SK-N-DZ (cell line): ENCODE measurements at places on chromosomes 7 and 10.

DNA sequence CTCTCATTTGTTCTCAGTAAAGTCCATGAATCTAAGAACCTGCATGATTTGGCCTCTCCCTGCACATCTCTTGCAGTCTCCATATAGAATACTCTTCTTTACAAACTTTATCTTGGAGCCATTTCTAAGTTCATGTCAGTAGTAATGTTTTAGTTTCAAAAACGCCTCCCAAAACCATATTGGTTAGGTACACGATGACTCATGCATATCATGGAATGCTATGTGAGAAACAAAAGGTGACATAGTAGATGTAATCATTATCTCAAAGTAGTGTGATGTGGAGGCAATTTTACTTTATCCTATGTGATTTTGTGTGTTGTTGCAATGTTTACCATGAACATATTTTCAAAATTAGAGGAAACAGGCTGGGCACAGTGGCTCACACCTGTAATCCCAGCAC, 520.7 kb downstream of the KCNMA1 start:
- DNase-seq = no peak

DNA sequence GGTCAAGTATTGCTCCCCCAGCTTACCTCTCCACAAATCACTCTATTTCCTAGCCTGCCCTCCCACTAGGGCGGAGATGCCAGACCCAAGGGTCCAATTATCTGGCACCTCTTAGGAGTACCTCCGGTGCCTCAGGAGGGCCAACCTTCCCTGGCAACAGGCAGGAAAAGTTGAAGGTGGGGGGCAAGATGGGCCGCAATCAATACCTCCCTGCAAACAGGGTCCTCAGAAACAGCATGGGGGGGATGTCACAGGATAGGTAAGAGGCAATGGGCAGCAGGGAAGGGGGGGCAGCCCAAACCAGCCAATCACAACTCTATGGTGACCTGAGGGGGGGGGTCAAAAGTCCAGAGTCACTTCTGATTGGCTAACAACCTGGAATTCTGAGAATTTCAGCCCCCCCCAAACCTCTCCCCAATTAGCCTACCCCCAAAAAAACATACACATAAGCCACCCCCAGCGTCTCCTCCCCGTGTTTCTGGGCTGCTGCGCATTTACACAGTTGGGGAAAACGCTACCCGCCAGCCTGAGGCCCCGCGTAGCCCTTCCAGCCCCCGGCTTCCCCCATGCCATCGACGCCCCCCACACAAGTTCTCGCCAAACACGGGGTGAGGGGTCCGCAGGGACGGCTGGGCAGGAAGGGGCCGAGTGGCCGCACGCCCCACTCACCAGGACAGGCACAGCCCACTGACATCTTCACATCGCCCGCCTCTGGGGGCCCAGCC, 589 bp downstream of the LDB1 start:
- DNase-seq = peak; percentile 64

- DNase-seq = no peak
These were observed 10.5 kb downstream of the DDX56 start for GRCh38 chr7:44563171-44563679.

- no peak for DNase-seq
These were observed 45.5 kb upstream of the RHOBTB1 start for GRCh38 chr10:60989400-60989876.

DNA sequence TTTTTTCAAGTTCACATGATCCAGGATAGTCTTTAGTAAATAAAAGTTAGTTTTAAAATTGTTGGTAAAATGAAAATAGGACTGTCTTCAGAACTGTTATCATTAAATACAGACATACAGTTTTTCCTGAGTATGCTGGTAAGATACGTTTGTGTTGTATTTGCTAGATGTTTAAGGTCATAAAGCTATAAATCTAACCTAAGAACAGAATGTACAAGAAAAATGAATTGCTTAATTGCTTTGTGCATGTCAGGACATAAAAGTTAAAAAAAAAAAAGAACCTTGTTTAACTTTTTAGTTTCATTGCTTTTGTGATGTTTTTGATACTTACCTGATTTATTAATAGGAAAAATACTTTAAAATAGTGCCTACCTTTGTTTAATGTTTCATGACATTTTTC, 29.2 kb upstream of the CLDN4 start:
- DNase-seq = no peak

GRCh38 chr7:120797026-120797645, 60.8 kb downstream of the TSPAN12 start:
- no peak for DNase-seq

- no peak for DNase-seq
These were observed 81.4 kb downstream of the ABLIM1 start for GRCh38 chr10:114576716-114577115.

DNA sequence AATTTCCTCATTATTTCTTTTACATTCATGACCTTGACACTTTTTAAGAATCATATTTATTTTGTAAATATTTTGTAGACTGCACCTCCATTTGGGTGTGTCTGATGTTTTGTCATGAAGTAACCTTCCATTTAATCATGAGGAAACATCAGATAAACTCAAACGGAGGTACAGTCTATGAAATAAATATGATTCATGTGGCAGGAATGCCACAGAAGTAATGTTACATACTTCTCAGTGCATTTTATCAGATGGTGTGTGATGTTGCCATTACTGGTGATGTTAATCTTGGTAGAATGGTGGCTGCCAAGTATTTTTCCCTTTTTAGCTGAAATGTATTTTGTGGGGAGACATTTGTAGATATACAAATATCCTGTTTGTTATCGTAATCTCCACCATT, 64.9 kb downstream of the ZNF37A start:
- DNase-seq = no peak

GRCh38 chr10:90032519-90032918, 331.1 kb downstream of the KIF20B start:
- DNase-seq = no peak

GRCh38 chr7:101993311-101993710, 175.9 kb downstream of the CUX1 start:
- DNase-seq = no peak
